Activated naive CD4-positive, alpha-beta T cell (primary cell): ENCODE measurements at places on chromosomes 2 and 18.

- no peak for DNase-seq
Measured at GRCh38 chr2:28206762-28207161, 185.9 kb upstream of the FOSL2 start.

- no peak for DNase-seq
Measured at GRCh38 chr18:75154997-75155396, 53.9 kb downstream of the PTGR3 start.

DNA sequence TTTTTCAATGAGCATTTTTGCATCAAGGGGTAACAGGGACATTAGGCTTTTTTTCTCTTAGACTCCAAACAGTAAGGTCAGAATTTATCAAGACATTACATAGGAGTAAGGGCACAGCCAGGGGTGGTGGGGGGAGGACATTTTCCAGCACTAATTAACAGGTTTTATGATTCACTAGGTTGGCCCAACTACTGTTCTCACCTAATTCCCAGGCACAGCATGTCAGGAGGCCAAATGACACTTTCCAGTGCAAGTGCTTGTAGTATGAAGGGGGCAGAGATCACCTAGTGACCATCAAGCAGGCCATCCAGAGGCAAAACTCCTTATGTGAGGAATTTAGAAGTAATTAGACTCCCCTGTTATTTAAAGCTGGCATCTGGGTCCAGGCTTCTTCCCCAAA is 3.9 kb upstream of the MBD2 start:
- DNase-seq: no peak

GRCh38 chr2:127606625-127607398 is 39.1 kb upstream of the GPR17 start:
- DNase-seq: no peak

DNA sequence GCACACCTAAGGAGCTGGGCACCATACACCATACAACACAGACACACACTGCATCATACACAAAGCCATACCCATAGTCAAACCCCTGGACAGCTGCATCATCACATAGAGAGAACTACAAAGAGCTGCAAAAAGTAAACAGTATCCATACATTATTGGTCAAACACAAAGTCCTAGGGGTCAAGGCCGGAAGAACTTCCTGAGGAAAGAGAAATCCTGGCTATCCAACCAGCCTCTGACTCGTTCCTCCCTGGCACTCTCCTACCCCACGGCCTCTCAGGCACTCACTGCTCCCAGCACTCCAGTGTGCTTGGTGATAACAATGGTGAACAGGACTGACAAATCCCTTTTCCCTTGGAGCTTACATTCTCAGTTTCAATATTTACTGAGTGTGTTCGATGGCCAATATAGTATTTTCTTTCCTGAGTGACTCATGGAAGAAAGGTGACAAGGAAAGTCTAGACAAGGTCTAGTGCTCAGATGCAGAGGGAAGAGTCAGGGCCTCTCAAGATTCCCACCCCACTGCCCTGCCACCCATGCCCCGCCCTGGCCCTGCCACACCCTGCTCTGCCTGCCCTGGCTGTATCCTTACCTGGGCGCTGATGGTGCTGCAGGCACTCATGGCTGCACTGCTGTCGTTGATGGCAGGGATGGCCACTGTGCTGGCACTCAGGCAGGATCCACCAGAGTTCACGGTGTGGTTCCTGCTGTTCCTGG is 3.4 kb downstream of the CFAP65 start:
- no peak for DNase-seq
